OCI-LY7 (cell line): ENCODE measurements at places on chromosomes 4 and X. TPM values are rescaled to one million over a fixed set of nuclear protein-coding genes. Genes with fewer than 3 reads are reported as not detected.

DNA sequence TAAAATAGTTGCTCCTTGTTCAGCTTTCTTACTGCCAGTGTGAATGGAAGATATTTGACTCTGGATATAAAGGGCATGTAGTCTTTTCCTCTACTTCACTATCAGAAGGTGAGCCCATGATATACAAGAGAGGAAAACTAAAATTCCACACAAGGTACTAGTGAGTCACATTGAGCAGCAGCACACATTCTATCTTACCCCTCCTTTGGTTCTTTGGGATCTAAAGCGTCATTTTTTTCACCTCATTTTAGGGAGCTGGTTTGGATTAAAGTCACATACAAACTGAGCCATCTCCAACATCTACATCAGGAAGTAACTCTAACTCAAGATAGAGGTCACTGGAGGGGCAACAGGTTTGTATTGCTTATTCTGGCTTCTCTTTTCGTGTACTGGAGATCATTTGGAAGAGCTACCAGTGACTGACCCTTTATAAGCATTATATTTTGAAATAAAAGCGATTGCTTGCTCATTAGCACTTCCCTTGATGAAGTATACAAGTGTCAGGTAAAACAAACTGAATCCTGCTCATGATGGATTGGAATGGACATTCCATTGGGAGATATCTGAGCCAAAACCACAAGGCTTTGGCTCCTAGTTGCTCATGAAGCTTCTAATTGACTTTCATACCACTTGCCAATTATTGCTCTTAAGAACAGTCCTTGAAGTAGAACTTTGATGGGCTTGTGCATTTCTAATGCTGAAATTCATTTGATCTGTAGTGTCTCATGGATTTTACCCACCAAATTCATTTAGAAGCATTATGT, 124.1 kb downstream of the SPCS3 start:
- DNase-seq: no peak

- DNase-seq: no peak
Measured at GRCh38 chr4:168569066-168569930, 72.4 kb downstream of the PALLD start.

DNA sequence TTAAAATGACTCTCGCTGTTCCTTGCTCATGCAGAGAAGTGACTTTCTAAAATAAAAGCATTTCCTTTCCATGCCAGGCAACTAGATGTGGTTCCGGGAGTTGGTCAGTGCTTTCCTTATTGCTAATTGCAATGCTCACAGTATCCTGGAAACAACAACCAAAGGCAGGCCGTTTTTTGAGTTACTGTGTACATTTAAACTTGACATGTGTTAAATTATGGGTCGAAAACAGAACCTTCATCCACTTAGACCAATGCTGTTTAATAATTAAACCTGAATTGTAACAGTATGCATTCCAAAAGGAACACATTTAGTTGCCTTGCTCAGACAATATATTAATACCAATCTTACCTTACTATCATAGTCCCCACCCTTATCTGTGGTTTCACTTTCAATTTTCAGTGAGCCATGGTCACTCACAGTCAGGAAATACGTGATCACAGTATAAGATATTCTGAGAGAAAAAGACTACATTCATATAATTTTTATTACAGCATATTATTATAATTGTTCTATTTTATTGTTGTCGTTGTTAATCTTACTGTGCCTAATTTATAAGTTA, 102.6 kb downstream of the HS6ST2 start:
- no peak for DNase-seq

- DNase-seq: no peak
Measured at GRCh38 chr4:38668203-38668971, 4.4 kb downstream of the KLF3 start.

DNA sequence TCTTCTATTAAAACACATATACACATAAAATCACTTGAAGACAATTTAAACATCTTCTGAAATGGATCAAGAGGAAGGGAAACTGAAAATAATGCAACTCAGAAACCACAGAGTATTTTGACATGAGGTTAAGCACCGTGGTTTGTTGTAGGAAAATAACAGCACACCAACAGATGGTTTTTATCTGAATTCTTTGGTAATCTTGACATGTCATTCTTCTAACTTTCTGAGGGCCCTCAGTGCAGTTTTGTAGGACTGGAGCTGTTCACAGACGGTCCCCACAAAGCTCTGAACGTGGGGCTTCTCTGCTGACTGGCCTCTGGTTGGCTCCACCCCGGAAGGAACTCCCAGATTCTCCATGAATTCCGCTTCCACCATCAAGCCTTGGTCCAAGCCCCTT, 16.0 kb upstream of the TLR8 start:
- DNase-seq: peak; percentile 58

- no peak for DNase-seq
Measured at GRCh38 chr4:140070973-140071372, 83.0 kb downstream of the MAML3 start.

DNA sequence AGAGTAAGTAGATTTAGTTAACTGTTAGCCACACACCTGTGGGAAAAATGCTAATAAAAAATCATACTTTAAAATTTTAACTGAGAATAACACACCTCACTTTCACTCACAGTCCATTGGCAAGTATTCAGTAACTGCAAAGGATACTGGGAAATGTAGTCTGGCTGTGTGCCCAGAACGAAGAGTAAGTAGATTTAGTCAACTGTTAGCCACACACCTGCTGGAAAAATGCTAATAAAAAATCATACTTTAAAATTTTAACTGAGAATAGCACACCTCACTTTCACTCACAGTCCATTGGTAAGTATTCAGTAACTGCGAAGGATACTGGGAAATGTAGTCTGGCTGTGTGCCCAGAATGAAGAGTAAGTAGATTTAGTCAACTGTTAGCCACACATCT, 178.4 kb upstream of the NWD2 start:
- DNase-seq: no peak

GRCh38 chr4:112031712-112032328, 113.4 kb upstream of the FAM241A start:
- DNase-seq: peak; percentile 29

DNA sequence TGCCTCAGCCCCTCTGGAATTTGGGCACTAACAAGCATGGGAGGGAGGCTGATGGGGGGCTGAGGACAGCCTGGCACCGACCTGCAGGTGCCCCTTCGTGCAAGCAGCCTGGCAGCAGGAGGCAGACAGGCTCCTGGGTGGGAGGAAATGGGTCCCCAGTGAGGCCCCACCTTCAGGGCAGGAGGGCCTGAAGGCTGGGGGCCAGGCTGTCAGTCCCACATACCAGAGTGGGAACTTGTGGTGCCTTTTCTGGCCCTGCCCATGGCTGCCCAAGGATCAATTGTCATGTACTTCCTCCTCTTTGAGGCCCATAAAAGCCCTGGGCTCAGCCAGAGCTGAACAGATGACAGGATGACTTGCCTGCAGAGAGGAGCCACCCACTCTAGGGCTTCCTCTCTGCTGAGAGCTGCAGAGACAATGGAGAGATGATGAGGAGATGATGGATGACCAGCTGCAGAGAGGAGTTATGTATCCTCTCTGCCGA, 141.0 kb downstream of the PDHA2 start:
- DNase-seq: no peak

DNA sequence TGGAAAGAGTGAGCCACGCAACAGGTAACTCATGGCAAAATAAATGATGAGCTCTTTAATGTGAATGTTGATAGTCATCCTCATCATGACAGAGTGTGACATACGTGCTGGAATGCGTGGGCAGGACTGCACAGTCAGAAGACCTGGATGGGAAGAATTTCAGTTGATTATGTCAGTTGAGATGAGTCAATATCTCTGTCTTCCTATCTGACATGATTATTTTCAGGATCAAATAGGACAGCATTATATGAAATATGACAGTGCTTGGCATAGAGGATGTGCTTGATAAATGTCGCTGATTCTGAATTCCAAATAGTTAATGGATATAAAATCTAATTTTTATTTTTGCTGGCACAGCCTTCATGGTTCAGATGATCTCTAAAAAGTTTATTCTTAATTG, 95.1 kb downstream of the IL15 start:
- DNase-seq: no peak

The DCAF4L1 gene
- total RNA-seq: 0.07 and 0.30 TPM in 2 replicates

The MAGEA11 gene
- total RNA-seq: not detected in 2 replicates

The CYP2U1 gene
- total RNA-seq: 11.8 and 14.8 TPM in 2 replicates

The AASDH gene
- 13.9 and 16.3 TPM in 2 replicates for total RNA-seq

The LPAR4 gene
- total RNA-seq: not detected in 2 replicates

The GPAT3 gene
- total RNA-seq: not detected in 2 replicates

The NSUN7 gene
- total RNA-seq: 0.31 TPM in 1 of 2 replicates, not detected in the other

The FGD1 gene
- total RNA-seq: 0.07 and 0.08 TPM in 2 replicates
